ENCODE measurements at places on chromosomes 3 and 15.
A peak's percentile ranks its signal among the peaks of the same experiment; 100 is the strongest.

DNA sequence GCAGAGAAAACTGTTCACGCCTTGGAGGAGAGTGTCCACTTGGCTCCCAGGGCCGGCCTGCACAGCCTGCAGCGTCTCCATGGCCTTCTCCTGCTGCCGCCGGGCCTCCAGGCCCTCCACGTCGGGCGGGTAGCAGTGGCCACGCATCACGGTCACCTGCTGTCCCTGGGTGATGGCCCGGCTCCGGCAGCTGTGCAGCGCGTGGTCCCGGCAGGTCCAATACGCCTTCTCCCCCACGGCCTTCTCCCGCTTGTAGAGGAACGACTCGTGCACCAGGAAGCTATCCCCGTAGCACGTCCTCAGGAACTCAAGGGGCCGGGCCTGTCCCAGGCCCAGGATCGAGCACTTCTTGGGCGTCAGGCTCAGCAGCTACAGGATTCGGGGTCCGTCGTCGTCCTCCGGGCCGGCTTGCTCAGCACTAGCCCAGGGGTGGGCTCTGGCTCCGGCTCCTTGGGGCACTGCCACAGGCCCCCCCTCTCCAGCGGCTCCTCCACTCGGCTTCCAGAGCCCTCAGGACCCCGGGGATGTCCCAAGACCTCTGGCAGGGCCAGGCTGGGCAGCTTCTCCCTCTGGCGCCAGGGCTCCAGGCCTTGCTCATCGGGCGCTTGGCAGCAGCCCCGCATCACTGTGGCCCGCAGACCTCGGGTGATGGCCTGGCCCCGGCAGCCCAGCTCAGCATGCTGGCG lies 83.6 kb upstream of the FXR1 start:
- no peak for DNase-seq

GRCh38 chr3:100289339-100289738 lies 28.5 kb downstream of the TBC1D23 start:
- DNase-seq: no peak

DNA sequence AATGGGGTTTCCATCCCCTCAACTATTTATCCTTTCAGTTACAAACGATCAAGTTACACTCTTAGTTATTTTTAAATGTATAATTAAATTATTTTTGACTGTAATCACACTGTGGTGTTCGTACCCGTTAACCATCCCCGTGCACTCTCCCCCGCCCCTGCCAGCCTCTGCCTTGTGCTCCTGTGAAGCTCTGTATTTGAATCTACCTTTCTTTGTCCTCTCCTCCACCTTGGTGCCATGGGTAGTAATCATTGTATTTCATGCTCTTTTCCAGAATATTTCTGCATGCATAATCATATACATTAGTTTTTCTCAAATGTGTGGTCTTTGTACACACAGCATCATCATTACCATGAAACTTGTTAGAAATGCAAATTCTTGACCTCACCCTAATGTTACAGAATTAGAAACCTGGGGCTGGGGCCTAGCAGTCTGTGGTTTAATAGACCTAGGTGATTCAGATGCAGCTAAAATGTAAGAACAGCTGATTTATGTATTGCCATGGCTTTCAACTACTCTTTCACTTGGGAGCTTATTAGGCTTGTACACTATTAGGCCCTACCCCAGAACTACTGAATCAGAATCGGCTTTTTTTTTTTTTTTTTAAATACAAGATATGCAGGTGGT lies 91.5 kb downstream of the STT3B start:
- no peak for DNase-seq

- no peak for DNase-seq
Observed at GRCh38 chr3:61565569-61565968, 4.2 kb downstream of the PTPRG start.

DNA sequence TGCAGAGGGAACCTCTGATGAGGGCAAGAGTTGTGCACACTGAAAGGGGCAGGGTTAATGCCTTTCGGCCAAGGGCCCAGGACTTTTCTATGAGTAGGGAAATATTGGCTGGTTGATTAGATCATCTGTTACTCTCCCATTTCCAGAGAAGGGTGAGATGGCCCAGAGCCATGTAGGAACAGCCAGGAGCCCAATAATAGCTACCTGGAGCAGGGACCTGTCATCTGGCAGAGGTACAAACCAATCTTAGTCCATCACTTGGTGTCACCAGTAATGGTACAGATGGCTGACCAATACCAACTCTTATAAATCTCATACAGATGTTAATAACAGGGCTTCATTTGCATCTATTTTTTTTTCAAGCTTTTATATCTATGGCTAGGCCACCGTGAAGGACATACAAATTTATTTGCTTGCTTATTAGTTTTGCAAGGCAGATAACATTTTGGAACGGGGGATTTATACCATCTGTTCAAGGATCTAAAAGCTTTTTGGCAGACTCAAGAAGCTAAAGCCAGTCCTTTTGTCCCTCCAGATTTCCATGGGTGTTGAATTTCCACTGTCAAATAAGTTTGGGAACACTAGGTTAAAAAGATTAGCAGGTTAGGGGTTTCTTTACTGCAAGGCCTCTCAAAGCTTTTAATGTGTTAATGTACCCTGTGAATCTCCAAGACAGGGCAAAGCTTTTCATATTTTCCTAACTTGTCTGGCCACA lies 79.3 kb downstream of the TNIK start:
- no peak for DNase-seq

- DNase-seq: no peak
Observed at GRCh38 chr3:184737063-184737462, 25.2 kb upstream of the MAGEF1 start.

DNA sequence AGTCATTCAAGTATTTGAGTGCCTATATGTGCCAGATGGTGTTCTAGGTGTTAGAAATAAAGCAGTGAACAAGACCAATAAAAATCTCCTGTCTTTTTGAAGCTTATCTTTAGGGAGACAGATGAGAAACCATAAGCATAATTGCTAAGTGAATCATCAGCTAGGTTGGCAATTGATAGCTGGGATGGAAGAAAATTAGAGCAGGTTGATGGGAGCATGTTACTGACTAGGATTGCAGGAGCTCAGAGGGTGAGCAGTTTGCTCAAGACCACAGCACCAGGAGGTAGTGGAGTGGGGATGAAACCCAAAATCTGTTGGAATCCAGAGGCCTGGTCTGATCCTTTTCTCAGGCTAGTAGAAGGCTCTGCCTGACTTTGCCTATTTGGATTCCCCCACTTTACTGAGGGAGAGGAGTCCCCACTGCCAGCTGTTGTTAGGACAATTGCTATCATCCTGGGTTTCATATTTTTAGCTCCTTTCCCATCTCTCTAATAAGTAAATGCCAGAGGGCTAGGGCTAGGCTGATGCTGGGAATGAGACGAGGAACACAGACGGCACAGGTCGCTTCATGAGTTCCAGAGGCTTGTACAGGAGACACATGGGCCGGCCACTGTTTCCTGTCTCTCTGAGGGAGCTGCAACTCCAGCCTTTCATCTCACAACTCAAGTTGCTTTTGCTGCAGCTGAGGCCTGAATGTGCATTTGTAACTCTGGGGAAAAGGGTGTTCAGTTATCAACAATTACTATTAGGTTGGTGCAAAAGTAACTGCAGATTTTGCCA lies 102.9 kb downstream of the CACNA1D start:
- DNase-seq: no peak

DNA sequence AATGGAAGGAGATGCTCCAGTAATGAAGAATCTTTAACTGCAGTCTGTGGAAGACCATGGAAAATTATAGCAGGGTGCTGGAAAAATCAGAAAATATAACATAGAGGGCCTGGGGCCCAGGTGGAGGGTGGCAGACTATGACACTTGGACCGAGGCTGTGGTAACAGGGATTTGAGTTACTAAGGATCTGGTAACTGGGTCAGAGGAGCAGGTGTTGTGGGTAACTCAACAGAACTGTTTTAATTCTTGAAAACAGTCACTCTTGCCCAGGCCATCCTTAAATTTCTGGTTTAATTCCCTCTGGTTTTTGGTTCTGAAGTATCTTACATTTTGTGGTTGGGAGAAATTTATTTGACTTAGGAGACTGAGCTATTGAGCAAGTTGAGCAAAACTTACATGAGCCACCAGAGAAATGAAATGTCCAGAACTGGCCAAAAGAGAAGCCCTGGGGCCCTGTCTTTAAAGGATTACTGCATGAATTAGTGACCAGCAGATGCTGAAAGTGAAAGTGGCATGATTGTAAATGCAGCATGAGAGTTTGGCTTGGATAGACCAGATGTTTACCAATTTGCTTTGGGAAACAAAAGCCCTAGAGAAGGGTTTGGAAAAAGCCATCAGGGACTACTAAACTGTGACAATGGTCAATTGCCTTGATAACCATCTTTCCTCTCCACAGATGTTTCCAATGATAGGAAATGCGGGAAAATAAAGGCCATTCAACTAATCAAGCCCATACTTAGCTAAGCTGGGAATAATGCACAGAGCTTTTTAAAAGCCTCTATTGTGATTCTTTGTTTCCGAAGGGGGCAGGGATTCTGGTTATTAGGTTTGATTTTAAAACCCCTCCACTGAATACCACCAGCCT lies 374.9 kb upstream of the TGFBR2 start:
- DNase-seq: peak; percentile 50

DNA sequence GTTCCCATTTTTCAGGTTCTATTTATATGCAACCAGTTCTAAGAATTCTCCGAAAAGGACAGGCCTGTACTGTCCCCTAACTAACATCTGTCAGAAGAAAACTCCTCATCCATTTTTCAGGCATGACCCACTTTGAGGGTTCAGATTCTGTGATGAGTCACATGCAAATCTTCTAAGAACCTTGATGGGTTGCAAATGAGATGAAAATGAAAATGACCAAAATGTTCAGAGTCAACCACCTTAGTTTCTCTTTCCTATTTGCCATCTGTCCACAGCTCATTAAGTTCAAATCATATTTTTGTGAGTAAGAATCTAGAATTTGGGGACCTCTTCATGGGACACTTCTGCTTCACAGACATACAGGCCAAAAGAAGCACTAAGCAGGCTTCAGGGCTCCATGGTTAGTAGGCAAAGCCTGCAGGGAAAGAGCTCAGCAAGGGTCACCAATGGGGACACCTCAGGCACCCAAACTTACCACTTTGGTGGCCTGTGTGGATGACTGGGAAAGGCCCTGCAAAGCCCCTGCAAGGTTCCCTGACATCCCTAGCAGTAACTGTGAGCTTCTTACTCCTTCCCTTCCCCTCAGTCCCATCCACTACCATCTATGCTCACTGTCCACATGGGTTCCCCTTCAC lies 122.0 kb downstream of the WDR76 start:
- DNase-seq: no peak

- no peak for DNase-seq
Observed at GRCh38 chr3:65983100-65983499, 55.6 kb downstream of the MAGI1 start.

- DNase-seq: no peak
Observed at GRCh38 chr15:50884540-50884939, 23.9 kb upstream of the AP4E1 start.

- no peak for DNase-seq
Observed at GRCh38 chr3:50599115-50599715, 12.4 kb downstream of the CISH start.

GRCh38 chr15:95990833-95991232 lies 339.7 kb upstream of the NR2F2 start:
- DNase-seq: no peak

- no peak for DNase-seq
Observed at GRCh38 chr3:5149306-5149880, 27.3 kb downstream of the ARL8B start.

DNA sequence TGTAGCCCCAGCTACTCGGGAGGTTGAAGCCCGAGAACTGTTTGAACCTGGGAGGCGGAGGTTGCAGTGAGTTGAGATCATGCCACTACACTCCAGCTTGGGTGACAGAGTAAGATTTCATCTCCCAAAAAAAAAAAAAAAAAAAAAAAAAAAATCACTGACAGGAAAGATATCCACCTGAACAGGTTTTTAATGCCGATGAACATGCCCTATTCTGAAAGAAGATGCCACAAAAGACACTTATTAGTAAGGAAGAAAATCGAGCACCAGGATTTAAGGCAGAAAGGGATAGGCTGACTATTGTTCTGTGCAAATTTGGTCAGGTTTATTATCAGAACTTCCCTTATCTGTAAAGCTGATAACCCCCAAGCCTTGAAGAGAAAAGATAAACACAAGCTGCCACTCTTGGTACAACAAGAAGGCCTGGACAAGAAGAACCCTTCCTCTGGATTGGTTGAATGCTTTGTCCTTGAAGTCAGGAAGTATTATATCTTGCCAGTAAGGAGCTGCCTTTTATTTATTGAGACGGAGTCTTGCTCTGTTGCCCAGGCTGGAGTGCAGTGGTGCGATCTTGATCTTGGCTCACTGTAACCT lies 2.7 kb upstream of the PARP16 start:
- no peak for DNase-seq

DNA sequence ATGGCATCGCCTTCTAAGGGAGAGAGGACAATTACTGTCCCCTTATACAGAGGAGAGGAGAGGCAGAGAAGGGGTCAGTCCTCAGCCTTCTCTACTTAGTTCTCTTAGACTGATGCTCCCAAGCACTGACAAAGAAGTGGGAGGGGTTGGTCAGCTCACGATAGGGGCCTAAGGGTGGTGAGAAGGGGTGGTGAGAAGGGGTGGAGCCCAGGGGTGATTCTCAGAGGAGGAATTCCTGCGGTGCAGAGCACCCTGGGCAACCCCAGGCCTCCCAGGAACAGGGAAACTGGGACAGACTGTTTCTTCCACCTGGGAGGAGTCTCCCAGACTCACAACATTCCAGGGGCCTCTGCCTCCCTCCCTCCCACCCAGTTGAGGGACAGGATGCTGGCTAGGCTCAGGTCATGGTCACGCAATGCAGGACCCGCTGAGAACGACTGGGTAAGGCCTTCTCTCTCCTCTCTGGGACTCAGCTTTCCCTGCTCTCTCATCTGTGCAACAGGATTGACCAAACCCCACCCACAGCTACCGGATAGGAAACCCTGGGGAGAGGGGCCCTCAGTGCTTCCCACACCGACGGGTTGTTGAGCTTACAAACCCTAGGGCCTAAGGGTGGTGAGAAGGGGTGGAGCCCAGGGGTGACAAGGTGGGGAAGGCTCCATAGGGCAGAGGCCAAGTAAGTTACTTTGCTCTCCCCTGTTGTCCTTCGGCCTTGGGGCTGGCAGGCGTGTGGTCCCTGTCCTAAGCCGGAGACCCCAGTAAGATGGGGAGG lies 1.5 kb downstream of the TPRA1 start:
- DNase-seq: no peak

DNA sequence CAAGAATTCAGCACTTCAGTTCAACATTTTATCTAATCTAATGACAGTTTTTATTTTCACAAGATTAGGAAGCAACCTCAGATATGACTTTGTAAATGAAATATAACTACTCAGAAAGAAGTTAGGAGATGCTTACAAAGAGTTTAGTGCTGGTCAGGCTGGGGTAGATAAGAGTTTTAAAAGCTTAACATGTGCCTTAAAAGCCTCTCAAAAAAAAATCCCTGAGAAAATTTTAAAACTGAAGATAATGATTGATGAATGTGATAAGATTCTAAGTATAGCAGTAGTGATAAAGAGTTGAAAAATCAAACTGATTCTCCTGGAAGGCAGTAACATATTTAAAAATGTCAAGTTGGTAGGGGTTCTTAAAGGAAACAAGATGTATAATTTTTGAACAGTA lies 478.2 kb downstream of the NLGN1 start:
- DNase-seq: no peak

DNA sequence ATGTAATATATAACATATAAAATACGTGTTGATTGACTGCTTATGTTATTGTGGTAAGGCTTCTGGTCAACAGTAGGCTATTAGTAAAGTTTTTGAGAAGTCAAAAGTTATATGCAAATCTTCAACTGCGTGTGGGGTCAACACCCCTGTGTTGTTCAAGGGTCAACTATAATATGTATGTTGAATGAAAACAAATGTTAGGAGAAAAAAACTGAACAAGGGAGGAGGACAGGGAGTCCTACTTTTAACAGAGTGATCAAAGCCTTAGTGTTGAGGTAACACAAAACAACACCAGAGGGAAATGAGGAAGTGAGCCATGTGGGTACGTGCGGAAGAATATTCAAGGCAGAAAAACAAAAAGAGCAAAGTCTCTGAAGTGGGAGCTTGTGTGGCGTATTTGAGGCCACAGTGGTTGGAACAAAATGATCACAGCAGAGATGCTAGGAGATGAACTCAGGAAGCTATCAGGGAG lies 62.5 kb downstream of the SFMBT1 start:
- DNase-seq: no peak

All from NCI-H1930 (cell line).